ENCODE measurements at places on chromosomes 3 and 15.

DNA sequence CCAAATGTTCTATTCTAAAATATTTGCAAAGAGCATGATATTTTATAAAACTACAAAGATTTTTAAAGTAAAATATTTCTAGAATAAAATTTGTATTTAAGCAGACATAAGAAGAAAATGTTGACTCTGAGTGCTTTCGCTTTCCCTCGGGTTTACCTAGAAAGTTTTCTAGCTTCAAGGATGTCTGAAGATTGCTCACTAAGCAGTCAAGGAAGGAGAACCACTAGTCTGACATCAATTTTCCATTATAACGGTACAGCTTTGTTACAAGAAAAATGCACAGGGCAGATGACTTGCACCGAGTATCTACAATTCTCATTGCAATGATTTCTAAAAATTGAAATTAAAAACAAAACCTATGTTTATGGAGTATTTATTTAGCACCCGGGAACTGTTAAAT is 14.2 kb downstream of the GPR15 start:
- DNase-seq = no peak

DNA sequence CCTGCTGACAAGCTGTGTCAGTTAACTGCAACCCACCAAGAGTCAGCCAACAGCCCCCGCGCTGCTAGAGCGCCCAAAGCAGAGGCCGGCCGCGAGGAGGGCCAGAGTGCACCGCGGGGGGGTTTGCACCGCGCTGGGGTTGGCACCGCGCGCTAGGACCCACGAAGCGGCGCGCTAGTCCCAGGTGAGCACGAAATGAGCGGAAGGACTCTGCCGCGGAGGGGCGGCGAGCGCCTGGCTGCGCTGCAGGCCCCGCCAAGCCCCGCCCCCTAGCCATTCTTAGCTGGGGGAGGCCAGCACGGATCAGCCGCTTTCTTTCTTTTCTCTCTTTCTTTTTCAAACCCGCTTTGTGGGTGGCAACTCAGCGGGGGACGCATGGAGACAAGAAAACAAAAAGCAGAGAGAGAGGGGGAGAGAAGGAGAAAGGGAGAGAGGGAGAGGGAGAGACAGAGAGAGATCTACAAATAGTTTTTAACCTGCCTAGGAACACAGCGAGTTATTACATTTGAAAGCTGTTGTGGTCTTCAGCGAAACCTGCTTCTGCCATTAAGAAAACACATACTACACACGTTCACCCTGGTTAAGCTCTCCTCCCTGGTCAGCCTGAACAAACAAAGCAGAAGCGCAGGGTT is 6.9 kb upstream of the FOXB1 start:
- DNase-seq = no peak

DNA sequence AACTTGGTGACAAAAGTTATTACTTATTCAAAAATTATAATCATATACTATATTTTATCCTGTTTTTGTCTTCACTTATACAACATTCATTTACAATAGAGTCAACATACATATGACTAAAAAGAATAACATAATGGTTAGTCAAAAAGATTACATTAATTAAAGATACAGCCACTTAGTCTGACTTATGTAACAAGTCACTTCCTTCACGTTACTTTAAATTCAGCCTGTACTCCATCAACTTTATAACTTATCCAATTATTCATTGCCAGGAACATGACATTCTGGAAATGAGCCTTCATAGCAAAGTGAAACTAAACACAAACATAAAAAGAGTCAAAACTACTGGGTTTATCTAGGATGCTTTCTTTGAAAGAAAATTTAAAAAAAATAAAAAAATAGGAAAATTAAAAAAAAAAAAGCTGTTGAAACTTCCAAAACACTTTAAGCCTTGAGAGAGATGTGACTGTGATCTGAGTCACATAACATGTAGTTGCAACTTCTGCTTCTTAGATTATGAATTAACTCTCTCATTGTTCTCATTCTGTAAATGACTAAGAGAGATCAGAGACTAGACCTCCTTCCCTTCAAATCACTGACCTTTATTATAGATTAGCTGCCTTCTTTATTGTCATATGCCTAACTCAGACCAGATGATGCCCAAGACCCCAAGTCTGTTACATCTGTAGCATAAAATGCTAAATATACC is 107.8 kb downstream of the MYRIP start:
- DNase-seq = no peak

GRCh38 chr3:127159543-127159942 is 33.4 kb upstream of the PRR23E start:
- DNase-seq = no peak

DNA sequence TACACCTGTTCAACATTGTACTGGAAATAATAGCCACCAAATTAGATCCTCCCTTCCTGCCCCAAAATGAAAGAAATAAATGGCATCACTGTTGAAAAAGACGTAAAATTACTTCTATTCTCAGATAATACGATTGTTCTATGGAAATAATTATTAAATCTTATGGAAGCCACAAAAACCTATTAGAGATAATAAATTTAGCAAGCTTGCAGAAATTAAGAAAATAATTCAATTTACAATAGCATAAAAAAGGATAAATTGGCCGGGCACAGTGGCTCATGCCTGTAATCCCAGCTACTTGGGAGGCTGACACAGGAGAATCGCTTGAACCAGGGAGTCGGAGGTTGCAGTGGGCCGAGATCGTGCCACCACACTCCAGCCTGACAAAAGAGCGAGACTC is 57.8 kb downstream of the PPCDC start:
- no peak for DNase-seq

DNA sequence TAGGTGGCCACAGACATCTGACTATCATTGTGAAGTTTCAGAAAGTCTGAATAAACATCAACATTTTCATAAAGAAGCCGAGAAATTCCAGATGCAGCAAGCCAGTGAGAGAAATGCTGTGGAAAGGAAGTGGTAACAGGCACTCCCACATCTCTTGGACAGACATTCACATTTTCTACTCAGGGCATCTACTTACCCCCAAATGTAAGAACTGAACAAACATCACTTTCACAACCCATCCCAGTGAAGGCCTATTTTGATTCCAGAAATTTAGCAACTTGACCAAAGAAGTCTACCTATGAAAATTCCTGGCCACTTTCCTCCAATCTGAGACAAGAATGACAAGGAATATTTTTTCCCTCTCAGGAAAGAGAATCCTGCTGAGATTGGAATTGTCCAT is 224.8 kb upstream of the DCBLD2 start:
- no peak for DNase-seq

DNA sequence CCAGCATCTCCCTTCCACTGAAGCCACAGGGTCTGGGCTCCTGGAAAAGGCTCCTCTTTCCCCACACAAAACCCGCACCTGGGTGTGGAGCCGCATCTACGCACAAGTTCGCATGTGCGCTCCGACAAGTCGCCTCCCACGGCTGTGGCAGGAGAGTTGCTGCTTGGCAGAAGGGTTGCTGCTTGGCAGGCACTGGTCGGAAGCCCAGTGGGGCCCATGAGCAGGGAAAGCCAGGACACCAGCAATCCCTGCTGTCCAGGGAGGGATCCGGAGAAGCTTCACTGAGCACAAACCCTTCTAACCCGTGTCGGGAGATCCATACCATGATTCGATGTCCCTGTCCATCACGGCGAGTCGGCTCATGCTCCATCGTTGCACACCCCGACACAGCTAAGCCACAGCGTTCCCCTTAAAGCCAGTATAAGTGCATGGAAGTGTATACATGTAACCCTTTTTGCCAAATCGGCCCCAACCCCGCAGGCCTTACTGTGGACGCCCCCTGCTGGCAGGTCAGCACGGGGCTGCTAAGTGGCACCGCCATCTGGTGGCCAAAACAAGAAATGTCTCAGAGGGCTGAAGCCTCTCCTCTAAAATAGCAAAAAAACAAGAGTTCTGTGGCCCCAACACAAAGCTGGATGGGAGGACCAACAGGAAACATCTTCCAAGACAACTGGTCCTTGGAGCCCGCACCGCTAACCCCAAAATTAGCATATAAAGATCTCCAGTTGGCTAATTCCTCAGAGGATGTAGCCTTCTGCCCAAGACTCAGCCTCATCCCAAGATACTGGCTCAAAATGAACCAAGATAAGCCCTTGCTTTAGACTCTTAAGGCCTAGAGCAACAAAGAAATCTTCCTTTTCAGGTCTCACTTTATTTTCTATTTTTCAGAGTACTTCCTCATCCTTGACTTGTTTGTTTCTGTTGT is 8.3 kb downstream of the ANKRD63 start:
- peak; percentile 91 for DNase-seq

DNA sequence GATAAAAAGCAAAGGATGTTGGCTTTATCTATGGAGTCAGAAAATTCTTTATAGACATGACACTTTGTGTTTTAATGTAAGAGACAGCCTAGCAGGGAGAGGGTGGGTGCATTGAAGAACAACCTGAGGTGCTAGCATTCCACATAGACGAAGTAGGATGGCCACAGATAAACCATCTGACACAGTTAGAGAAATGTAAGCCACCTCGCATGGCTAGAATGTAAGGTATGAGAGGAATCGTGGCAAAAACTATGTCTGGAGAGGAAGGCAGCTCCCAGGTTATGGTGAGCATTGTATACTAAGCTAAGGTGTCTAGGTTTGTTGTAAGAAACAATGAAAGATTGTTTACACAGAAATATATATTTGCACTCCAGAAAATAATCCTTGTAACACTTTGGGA is 194.0 kb upstream of the SLITRK3 start:
- DNase-seq = no peak

- no peak for DNase-seq
These were observed 29.6 kb upstream of the EHHADH start for GRCh38 chr3:185283374-185283935.

DNA sequence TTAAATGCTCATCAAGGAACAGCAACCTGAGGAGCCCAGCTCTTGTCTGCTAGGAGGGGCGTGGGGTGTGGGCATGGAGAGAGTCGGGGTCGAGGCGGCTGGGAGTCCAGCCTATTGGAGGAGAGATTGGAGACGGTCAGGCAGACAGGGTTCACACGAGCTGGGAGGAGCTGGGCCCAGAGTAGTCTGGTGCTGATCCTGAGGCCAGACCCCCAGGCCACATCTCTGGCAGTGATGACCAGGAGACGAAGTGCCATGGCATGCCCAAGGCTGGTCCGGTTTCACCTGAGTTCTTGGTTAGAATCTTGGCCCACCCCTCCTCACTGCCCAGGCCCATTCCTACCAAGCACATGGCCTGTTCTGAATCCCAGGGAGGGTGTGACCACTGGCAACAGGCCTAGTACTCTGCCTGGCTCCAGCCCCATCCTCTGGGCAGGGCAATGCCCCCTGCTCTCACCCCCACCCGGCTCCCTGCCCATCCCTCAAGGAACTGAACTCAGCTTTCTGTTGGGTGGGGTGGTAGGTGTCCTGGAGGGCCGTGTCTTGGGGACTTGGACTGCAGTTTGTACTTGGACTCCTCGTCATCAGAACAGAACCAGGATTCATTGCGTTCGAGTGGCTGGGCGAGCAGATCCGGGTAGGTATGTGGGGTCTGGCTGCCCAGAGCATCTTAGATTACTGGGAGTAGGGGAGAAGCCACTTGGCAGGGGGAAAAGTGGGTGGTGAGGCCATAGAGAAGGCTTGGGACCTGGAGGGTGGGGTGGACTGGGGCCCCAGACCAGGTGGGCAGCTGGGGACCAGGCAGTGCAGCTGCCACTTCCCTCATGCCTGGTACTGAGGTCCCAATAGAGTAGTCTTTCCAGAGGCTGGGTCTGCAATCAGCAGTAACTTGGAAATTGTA is 20.8 kb downstream of the SLC28A1 start:
- no peak for DNase-seq

GRCh38 chr3:21292971-21293370 is 458.0 kb downstream of the ZNF385D start:
- DNase-seq = no peak

- no peak for DNase-seq
These were observed 17.6 kb downstream of the RLBP1 start for GRCh38 chr15:89203705-89204273.

DNA sequence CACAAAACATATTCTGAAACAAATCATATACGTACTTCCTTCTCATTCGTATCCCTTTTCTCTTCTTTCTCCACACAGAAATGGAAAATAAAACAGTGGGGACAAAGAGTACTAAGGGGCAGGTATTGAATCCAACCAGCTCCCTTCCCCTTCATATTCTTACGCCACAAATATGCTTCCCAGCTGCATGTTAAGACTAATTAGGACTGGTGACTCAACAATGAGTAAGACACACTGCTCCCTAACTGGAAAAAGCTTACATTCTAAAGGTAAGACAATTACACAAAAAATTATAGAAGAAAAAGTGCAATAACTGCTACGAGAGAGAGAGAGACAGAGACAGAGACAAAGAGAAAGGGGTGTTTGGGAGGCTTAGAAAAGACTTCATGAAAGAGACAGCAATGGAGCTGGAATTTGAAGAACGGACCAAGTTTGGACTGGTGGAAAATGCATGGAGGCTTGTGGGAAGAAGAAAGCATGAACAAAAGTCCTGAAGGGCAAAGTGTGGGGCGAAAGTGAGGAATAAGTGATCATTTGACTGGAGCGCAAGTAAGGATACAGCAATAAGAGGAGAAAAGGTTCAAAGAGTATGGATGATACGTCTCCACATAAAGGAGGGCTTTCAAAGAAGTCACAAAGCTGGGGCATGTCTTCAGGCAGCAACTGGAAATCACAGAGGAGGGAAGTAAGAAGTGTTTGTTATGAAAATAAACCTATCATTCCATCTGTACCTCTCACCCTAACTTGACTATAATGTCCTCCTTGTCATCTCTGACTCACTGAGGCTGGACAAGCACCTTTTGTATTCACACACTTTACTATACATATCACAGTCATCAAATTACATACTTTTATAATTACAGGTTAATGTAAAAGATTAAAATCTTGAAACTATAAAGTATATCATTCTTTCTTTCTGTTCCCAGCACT is 49.2 kb downstream of the RYK start:
- DNase-seq = no peak
